ENCODE measurements at places on chromosomes 16 and 17. TPM values are rescaled to one million over a fixed set of nuclear protein-coding genes. Genes with fewer than 3 reads are reported as not detected.

The SAMD14 gene
- total RNA-seq, result 0.79 TPM

The KRTAP4-9 gene
- not detected for total RNA-seq

The KRTAP3-1 gene
- not detected for total RNA-seq

The CMTM1 gene
- total RNA-seq, result 12.2 TPM

The TMIGD1 gene
- total RNA-seq, result not detected

The ENPP7 gene
- 0.10 TPM for total RNA-seq

The NPW gene
- 0.24 TPM for total RNA-seq

The KRTAP2-2 gene
- not detected for total RNA-seq

The FBXO39 gene
- total RNA-seq, result 0.65 TPM

The LDHD gene
- total RNA-seq, result 0.22 TPM

The IRX5 gene
- 0.25 TPM for total RNA-seq

The AATK gene
- not detected for total RNA-seq

The TK2 gene
- 9.6 TPM for total RNA-seq

The SERPINF2 gene
- 0.28 TPM for total RNA-seq

The CIBAR2 gene
- total RNA-seq, result not detected

The ACD gene
- 34.5 TPM for total RNA-seq

The SYT17 gene
- not detected for total RNA-seq

The TBX6 gene
- total RNA-seq, result 2.1 TPM

The BAIAP3 gene
- total RNA-seq, result 1.4 TPM

The ASIC2 gene
- total RNA-seq, result not detected

Data from activated naive CD4-positive, alpha-beta T cell treated with anti-CD3 and anti-CD28 coated beads, Interleukin-2, amount 10 ng/mL, durations not matched to agents 5 hours and 36 hours (primary cell).